ENCODE measurements at places on chromosomes 4 and X. TPM values are rescaled to one million over a fixed set of nuclear protein-coding genes. Genes with fewer than 3 reads are reported as not detected.
A peak's percentile ranks its signal among the peaks of the same experiment; 100 is the strongest.

DNA sequence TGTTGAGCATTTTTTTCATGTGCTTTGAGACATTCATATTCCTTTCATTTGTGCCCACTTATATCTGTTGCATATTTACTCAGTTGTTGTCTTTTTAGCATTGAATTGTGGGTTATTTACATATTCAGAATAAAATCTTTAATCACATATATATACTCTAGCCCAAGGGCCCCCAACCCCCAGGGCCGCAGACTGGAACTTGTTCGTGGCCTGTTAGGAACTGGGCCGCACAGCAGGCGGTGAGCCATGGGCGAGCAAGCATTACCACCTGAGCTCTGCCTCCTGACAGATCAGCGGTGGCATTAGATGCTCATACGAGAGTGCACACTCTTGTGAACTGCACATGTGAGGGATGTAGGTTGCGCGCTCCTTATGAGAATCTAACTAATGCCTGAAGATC is 480.6 kb downstream of the KCTD8 start:
- DNase-seq, result no peak

- no peak for DNase-seq
Measured at GRCh38 chrX:115650449-115650848, 89.5 kb downstream of the PLS3 start.

GRCh38 chr4:24266951-24267722 is 317.2 kb downstream of the DHX15 start:
- DNase-seq, result no peak

DNA sequence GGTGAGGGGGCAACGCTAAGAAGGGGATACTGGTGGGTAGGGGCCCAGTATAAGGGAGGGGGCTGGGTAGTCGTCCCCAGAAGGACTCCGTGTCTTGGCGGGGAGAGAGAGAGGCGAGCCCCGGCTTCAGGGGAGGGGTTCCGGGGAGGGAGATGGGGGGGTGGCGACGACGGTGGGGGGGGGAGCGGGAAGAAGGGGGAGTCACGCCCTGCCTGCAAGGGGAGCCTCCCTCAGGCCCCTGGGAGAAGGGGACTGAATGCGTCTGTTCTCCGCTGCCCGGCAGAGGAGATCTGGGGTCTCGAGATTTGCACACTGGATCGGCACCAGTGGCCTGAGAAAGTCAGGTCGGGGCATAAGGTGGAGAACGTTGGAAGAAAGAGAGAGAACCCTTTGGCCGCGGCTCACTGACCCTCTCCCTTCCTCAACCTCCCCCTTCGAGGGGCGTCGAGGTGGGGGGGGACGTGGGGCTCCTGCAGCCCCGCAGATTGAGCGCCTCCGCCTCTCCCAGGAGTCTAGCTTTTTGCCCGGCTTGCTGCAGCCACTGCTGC is 609 bp upstream of the BCORL1 start:
- DNase-seq, result peak; percentile 20

DNA sequence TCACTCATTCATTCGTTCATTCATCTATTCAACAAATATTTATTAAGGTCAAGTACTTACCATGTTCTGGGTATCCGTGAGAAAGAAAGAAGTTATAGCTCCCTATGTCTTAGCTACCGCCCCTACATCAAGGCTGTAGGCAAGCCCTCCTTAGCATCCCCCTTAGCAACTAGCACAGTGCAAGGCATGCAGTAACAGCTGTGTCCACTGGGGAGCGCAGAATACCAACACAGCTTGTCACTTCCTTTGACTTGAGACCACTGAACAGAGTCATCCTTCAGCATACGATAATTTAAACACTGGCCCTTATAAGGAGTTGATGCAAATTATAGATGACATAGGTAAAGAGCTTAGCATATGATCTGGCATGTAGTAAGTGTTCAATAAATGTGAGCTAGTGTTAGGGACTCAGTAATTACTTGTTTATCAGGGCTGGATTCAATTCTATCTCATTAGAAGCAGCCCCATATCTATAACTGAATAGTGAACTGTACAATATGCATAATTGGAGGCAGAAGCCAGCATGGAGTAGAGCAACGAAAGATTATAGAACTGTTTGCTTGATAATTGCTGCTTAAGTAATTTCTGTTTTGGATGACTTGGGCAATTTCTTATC is 8.7 kb downstream of the KIAA1210 start:
- peak; percentile 30 for DNase-seq

GRCh38 chrX:109826954-109827708 is 94.1 kb upstream of the ACSL4 start:
- no peak for DNase-seq

DNA sequence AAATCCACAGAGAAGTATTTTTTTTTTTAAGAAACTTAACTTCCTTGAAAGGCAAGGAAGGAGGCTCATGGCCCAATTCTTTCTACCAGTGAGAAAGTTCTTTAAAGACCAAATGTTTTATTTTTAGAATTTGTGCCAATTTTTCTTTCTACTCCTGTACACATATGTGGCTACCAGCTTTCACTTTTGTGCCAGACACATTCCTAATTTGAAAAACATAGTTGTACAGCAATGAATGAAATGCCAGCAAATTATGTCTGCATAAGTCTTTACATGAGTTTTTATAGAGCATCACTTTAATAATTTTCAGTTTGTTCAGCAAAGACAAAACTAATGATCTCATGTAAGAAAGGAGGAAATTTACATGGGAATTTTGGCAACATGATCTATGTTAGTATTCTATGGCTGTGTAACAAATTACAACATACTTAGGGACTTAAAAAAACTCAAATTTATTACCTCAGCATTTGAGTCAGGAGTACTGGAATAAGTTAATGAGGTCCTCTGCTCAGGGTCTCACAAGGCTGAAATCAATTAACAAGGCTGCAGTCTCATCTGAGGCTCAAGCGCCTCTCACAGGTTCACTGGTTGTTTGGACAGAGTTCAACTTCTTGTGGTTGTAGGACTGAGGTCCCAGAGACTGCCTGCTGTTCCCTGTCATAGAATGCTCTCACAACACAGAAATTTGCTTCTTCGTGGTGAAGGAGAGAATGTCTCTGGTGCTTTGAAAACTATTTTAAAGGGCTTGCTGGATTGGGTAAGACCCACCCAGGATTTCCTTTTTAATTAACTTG is 678.2 kb upstream of the FAM241A start:
- DNase-seq, result no peak

DNA sequence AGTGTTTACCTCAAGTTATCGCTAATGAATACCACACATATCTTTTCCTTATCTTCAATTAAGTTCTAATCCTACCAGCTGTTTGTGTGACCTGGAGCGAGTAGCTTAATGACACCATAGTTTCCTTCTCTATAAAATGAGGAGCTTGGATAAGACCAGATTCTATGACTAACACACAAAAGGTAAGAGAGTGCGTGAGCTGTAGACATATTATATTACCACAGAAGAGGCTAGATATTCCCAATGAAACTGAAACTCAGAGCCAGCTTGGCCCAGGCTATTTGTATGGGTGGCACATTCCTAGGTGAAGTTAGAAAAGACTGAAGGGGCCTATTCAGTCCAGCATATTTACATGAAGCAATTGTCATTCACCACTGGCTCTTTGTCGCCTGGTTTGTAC is 30.2 kb downstream of the ASB5 start:
- no peak for DNase-seq

GRCh38 chr4:77240469-77241066 is 83.6 kb downstream of the CCNG2 start:
- no peak for DNase-seq

DNA sequence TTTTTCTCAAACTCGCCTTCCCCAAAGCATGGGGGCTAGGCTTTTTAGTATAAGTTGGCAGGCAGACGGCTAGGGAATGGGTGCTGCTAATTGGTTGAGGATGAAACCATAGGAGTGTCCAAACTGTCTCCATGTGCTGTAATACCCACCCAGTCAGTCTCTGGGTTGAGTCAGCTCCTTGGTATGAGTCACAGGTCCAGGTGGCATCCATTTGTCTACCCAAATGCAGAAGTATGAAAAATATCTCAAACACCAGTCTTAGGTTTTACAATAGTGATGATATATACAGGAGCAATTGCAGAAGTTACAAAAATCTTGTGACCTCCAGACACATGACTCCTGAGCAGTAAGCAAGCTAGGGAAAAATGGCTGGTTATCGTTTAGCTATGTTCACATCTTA is 27.4 kb upstream of the CCSER1 start:
- DNase-seq, result no peak

DNA sequence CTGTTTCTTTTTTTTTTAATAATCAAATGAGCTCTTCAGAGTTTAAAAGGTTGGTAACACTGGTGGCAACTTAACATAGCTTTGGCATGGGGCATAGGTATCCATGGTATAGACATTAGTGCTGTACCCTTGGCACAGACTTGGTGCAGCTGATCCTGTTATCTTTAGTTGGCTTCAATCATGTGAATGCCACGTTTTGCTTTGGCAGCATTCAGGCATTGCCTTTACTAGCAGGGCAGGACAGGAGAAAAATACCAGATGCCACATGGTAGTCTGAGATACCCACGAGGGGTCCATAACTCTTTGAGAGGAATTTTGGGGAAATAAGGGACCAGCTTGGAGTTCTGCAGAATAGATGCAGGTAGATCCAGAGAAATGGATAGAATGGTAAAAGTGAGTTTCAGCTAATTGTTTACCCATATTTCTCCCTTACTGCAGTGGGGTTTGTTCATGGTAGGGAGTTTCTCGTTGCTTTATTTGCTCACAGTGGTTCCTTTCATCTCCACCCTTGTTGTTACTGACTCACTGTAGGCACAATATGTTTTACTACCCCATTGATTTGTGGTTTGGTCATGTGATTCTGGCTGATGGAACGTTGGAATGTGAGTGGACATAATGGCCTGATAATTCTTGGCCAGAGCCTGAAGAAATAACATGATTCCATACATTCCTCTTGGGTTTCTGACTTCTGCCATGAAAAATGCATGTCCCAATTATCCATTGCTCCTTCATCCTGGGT is 342.7 kb downstream of the GLUD2 start:
- no peak for DNase-seq

DNA sequence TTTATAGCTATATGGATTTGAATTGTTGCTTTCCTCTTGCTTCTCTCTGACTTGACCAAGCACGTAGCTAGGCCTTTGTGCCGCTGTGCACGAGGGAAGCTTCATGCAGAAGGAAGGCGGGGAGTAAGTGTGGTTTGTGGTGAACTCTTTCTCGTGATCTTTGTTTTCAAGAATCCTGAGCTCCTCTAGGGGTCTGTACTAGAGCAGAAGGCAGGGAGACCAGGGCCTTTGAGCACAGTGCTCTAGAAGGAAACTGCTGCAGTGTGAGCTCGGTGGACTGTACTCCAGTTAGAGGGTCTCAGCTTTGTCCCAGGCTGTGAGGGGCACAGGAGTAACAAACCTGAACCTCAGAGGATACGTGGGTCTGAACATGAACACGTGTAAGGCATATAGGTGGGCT is 49.0 kb downstream of the AGA start:
- DNase-seq, result no peak

DNA sequence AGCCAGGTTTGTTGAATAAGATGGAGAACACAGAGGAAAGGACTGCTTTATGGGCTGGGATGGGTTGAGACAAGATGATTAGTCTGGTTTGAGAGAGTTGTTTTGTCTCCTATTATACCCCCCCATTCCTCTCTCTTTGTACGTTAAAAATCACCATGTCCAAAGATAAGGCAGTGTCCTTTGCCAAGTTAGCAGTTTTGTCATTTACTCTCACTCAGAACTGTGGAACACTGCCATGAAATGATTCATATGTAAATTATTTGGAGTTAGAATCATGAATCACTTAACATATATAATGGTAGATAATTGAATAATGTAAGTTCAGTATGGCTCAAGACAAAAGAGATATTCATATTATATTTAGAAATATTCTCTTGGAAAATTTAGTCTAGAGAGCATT is 151.3 kb downstream of the DCLK2 start:
- no peak for DNase-seq

- no peak for DNase-seq
Measured at GRCh38 chr4:128862608-128863311, 53.3 kb downstream of the JADE1 start.

DNA sequence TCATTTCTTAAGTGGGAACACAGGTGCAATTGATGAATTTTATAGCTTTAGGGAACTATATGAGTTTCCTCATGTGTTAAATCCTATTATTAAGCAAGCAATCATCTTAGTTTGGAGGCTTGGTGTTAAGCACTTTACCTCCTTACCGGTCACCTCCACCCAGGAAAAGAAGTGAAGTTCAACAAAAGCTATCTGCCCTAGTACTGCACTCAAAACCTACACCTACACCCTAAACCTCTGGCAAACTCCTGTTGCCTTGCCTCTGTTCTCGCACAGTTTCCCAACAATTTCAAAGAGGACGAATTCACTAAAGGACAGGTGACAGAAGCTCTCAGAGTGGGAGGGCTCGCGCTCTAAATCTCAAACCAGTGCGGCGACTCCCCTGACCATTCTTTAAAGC is 85.7 kb upstream of the TENT5D start:
- no peak for DNase-seq

DNA sequence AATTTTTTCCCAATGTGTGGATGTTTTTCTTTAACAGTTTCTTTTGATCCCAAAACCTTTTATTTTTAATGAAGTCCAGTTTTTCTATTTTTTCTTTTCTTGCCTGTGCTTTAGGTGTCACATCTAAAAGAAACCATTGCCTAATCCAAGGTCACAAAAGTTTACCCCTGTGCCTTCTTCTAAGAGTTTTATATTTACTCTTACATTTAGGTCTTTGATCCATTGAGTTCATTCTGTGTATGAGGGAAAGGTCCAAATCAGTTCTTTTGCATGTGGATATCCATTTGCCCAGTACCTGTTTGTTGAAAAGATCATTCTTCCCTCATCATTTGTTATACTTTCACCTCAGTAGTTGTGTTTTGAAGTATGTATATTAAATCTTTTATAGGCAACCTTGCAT is 13.0 kb downstream of the LRP2BP start:
- no peak for DNase-seq

DNA sequence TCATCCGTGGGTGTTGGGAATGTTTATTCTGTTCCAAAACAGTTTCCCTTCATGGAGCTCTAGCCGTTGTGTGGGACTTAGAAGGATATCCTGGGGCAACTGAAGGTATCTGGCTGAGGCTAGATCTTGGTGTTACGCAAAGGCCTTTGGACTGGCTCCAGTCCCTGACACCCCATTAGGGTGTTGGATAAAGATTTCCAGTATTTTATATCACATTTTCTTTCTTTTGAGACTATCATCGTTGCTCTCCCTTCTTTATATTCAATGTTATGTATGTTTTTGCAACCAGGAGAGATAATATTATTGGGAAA is 103.0 kb downstream of the TECRL start:
- DNase-seq, result no peak

The SRPX2 gene
- 9.4 TPM for total RNA-seq

The DGKQ gene
- total RNA-seq, result 8.2 TPM

The CT45A5 gene
- not detected for total RNA-seq

The SYN1 gene
- not detected for total RNA-seq

The GAGE12E gene
- not detected for total RNA-seq

The TMEM150C gene
- total RNA-seq, result 3.1 TPM

The TMEM47 gene
- 75.0 TPM for total RNA-seq

The PAGE5 gene
- not detected for total RNA-seq

The SLC25A53 gene
- total RNA-seq, result not detected

The IBSP gene
- total RNA-seq, result not detected

The TACC3 gene
- total RNA-seq, result 15.6 TPM

The GPR119 gene
- not detected for total RNA-seq

The LRP2BP gene
- 1.2 TPM for total RNA-seq

The F11 gene
- total RNA-seq, result 0.67 TPM

The TMEM165 gene
- total RNA-seq, result 191 TPM

The FGF5 gene
- total RNA-seq, result not detected

The SPON2 gene
- total RNA-seq, result 95.4 TPM

The PRRG3 gene
- not detected for total RNA-seq

The PPP1R3F gene
- 7.4 TPM for total RNA-seq

The BST1 gene
- 7.7 TPM for total RNA-seq

The TBC1D8B gene
- total RNA-seq, result 10.8 TPM

All from uterus (tissue), 4 donors.